CD4-positive, alpha-beta T cell treated with Interleukin-6 at 100 ng/mL for 8 hours (primary cell): ENCODE measurements at places on chromosomes 7 and 10.

- DNase-seq = no peak
Measured at GRCh38 chr7:23768022-23768421, 58.0 kb downstream of the STK31 start.

DNA sequence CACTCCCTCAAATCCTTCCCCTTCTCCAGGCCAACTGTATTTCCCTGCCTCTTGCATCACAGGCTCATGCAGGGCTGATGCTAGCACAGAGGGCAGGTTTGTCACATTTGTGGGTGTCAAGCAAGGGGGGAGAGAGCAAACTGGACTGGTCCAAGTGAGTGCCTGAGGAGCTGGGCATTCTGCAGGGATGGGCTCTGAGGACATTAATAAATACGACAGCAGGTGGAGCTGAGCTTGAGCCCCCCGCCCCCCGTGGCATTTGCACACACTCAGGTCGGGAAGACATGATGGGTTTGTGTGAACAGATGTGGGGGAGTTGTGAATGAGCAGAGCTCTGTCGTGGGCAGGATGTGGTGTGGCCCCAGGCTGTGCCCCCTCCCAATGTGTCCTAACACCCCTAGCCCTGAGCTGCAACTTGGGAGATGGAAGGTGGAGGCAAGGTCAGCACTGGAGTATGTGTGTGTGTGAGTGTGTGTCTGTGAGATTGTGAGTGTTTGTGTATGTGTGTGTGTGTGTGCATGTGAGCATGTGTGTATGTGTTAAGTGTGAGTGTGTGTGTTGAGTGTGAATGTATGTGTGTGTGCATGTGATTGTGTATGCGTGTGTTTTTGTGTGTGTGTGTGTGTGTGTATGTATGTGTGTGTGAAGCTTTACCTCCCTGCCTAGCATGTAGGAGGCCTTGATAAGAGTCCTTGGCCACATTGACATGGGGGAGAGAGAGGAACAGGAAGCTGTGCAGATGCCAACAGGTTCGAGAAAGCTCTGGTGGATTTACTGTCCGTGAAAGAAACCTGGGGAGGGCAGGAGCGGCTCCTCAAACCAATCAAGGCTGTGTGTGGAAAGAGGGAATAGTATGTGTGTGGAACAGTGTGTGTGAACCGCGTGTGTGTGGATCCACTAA is 9.1 kb downstream of the RASSF4 start:
- DNase-seq = no peak

GRCh38 chr7:46207931-46208634 is 287.0 kb upstream of the IGFBP3 start:
- no peak for DNase-seq

DNA sequence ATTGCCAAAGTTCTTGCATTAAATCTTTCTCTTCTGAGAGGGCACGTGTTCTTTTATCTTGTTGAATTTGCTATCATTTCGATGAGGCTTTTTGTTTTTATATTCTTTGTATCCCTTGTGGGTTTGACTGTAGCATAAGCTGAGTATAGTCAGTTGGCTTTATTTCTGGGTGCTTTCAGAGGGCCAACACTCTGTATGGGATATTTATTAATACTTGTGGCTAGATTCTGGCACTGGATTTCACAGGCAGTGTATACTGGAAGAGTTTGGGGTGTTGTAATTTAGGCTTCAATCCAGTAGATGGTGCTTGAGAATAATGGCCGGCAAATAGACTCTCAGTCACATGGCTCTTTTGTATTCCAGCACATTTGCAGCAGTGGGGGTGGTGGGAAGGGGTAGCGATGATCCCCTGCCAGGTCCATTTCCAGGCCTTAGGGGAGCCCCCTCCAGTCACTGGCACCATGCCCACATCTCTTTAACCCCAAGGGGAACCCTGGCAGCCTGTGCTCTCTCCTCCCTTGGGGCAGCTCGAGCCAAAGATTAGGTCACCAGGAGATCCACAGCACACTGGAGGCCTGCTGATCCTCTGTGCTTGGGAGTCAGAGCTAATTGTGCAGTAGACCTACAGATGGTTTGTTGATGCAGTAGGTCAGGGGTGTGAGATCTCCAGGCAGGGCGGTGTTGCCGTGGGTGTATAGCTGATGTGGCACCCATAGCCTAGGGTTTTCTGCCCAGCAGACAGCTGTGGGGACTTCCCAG is 81.8 kb downstream of the PTPN20 start:
- DNase-seq = no peak

DNA sequence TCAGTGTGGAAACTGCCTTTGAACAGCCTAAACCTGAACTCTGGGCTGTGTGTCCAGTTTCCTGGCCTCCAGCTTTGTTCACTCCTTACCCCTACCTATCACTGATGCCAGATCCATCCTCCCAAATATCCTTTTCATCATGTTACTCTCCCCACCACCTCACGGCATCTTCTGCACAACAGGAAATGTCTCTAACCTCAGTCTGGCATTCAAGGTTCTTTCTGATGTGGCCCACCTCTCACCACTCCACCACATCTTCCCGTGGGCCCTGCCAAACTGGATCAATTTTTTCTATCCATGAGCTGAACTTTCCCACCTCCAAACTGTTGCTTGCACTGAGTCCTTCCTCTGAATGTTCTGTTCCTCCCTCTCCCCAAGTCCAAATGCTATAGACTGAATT is 35.8 kb upstream of the MAP3K8 start:
- DNase-seq = peak; percentile 11

GRCh38 chr7:29765490-29765889 is 40.8 kb upstream of the WIPF3 start:
- DNase-seq = no peak

DNA sequence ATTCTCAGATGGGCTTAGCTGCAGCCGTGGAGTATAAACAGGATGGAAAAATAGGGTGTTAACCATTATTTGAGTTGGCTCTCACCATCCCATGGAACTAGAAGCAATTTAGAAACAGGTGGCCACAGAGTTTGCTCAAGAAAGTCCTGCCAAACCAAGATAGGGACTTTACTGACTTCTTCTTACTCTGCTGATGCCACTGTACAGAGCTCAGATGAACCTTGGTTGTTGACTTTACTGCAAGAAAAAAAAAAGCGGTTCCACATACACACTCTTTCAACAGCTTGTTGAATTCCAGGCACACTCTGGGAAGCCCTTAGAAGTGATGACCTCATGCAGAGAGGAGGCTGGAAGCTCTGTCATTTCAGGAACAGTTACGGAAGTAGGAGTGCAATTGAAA is 753.4 kb downstream of the NRG3 start:
- no peak for DNase-seq

DNA sequence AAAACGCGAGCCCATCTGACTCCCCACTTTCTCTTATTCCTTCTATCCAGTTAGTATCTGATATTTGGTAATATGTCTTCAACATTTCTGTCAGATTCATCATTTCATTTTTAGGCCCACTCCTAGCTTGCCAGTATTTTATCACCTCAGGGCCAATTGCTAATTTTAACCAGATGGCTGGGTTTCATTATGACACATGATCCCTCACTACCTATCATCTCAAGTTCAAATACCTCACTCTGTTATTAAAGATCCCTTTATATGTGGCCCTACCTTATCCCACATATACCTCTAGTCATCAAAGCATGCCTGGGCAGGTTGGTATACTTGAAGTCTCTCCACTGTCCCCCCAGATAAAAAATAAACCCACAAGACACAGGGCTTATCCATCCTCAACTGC is 104.9 kb downstream of the RNLS start:
- no peak for DNase-seq
